HTR-8/SVneo (cell line): ENCODE measurements at places on chromosomes 2 and 18.

GRCh38 chr2:75587954-75588587 is 27.3 kb upstream of the EVA1A start:
- peak; percentile 78 for DNase-seq

DNA sequence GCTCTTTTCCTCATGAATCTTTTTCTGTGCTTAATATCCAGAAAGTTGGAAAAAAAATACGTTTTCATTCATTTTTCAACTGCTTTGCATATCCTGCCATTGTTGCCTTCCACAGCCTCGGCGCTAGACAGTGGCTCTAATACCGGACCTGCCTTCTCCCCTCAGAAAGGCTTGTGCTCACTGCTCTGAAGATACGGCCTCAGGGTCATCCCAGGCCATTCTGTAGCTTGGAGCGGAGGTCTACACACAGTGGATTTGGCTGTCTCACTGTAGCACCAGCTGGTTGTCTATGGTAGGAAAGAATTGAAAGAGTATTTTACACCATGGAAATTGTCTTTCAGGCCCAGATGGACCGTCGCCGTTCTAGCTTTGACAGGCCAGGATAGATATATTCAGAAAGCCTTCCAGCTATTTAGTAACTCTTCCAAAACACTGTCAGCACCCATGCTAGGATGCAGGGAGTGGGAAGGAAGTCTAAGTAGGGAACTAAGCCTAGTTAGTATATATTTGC is 242.0 kb downstream of the TMEM182 start:
- no peak for DNase-seq

- peak; percentile 59 for DNase-seq
Measured at GRCh38 chr2:46179037-46179621, 118.1 kb upstream of the EPAS1 start.

GRCh38 chr2:149170156-149170555 is 131.7 kb downstream of the LYPD6B start:
- DNase-seq = no peak

DNA sequence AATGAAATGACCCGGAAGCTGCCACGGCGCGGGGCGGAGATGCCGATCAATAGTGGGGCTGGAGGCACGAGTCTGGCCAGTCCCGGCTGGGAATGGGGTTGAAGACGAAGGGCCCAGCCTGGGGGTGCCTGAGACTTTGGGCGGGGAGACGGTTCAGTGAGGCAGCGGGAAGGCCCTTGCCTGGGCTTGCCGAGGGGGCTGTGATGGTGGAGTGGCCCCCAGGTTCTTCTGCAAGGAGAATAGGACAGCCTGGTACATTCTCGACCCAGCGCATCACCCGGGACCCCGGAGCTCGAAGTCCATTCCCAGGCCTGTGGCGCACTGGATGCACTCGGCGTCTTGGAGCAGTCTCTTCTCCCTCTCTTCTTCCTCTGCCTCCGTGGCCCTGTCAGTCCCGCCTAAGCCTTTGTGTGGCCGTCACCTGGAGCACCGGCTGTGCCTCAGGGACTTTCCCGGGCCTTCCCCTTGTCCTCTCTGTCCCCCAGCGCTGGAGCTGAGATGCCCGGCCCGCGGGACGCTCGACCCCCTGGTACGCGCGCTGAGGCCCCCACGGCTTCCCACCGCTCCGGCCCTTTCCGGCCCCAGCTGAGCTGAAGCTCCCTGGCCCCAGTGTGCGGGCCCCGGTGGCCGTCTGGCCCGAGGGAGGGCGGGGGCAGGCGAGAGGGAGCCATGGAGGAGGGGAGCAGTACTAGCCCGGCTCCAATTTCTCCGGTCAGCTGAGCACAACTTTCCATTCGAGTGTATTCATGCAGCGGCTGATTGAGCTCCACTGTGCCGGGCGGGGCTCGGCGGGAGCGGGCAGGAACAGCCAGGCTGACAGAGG is 8.0 kb downstream of the SIX3 start:
- DNase-seq = no peak

GRCh38 chr2:106012591-106013347 is 181.3 kb downstream of the UXS1 start:
- DNase-seq = no peak

DNA sequence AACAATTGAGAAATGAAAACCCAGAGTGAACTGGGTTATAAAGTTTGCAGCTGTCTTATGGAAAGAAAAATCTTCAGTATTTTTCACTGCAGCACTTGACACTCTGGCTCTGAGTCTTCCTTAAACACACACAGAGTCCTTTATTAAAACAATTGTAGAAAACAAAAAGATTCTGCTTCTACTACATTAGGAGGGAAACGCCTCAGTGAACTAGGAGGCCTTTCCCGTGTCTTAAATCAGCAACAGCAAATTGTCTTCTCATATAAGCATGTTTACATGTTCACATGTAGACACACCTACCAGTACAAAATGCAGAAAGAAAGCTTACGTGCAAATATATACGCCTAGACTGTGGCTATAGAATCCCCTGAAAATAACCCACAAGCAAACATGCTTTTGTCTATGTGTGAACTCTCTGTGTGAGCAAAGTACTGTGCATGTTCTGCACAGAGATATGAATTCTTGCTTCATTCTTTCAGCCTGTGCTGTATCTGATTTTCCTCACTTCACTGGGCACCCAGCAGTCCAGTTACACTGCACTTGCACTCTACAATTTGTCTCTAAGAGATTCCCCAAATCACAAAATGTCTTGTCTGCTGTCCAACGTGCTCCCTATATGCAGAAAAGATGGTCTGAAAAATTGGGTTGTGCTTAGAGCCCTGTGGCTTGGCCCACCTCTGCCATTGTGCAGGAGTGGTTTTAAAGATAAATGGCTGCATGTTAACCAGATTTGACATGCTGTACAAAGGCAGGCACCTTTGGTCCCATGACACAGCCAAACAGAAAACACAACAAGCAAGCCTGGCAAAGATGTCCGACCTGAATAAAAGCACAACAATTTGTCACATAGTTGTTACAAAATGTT is 24.5 kb downstream of the ZEB2 start:
- no peak for DNase-seq

DNA sequence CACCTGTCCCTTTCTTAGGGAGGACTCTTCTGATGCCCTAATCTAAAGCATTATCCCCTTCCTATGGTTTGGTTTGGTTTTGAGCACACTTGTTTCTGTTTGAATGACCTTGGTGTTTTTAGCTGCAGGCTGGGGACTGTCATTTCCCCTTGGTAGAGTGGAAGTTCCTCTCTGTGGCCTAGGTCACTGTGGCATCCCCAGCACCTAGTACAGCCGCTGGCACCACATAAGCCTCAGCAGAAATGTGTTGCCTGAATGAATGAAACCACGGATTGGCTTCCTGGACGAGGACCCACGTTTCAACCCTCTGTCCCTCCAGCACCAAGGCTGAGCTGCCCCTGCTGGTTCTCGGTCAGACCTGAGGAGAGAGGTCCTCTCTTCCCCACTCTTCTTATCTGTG is 159.9 kb downstream of the CTIF start:
- no peak for DNase-seq

DNA sequence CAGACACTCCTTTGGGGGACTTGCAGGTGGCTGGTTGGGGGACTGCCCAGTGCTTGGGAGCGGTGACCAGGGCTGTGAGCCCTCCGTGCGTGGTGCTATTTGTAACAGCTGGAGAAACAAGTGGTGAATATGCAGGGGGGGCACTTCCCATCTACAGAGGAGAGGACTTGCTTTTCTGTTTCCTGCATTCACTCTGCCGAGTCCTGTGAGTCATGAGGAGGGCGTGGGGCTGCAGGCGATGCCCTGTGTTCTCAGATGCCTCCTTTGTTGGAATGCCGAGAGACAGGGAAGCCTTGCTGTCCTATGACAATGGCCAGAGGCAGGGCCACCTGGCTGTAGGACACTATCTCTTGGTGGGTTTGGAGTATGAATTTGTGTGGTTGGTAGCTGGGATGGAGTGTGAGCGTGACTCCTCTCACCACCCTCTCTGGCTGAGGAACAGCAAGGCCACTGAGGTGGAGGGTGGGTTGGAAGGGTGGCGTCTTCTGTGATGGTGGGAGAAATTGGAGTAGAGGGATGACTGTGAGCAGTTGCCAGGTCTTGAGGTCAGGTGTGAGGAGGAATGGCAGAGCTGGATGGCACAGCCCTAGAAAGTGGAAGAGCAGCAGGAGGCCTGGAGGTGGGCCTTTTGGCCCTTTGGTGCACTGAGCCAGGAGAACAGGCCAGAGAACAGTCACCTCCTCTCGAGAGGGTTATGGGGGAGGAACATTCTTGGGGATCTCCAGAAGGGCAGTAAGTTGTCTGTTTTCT is 24.3 kb downstream of the FHOD3 start:
- DNase-seq = no peak

GRCh38 chr2:137156221-137156844 is 391.0 kb downstream of the THSD7B start:
- DNase-seq = no peak

DNA sequence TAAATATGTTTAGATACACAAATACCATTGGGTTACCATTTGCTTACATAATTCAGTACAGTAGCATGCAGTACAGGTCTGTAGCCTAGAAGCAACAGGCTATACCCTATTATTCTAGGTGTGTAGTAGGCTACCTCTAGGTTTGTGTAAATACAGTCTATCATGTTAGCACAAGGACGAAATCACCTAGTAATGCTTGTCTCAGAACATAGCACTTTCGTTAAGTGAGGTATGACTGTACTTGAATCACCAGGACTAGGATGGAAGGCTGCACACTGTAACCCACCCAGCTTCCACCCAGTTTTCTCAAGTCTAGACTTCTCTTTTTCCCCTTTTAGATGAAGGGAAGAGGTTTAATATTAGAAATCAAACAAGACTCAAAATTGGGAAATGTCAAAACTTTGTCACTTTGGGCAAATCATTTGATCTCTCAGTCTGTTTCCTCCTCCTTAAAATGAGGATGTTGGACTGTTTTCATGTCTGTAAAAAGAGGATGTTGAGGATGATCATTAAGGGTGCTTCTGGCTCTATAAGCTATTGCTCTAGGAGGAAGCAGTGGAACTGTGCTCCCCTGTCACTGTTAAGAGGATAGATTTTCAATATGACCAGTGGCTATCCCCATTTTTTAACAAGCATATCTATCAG is 3.7 kb upstream of the SOCS6 start:
- DNase-seq = no peak

- no peak for DNase-seq
Measured at GRCh38 chr2:189175869-189176433, 3.6 kb downstream of the COL5A2 start.

DNA sequence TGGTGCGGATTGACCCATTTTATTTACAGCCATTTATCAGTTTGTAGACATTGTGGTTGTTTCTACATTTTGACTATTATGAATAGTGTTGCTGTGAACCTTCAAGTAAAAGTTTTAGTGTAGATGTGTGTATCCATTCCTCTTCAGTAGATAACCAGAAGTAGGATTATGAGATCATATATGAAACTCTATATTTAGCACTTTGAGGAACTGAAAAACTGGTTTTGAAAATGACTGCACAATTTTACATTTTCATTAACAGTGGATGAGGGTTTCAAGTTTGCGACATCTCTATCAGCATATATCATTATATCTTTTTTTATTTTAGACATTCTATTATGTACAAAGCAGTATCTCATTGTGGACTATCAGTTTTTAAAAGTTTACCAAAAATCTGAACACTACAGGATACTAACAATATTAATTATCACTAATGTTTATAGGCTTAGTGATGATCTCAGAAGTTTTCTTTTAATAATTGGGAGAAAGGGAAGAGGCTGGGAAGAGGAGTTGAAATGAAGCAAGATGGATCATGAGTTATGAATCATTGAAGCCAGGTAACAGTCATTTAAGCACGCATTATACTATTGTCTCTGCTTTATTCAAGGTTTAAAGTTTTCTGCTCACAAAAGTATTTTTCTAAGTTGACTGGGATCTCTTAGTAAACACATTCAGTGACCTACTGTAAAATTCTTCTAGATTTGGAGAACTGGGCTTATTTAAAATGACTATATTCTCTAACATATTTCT is 329.0 kb upstream of the LRATD1 start:
- no peak for DNase-seq

- no peak for DNase-seq
Measured at GRCh38 chr2:120485096-120485495, 139.2 kb downstream of the INHBB start.

DNA sequence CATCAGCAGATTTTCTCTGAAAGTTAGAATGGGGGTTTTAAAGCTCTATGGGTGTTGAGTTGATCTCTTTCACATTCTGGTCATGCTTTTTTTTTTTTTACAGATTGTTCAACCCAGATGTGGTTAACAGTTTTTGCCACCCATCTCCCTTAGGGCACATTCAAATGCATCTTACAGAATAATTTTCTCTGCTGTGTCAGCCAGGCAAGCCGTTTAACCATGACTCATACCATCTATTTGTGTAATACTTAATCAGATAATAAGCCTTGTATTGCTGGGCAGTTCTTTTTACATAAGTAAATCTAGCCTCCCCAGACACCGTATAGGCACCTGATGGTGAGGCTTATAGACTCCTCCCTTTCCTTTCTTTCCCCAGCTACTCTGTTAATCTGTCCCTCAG is 62.0 kb downstream of the TGIF1 start:
- DNase-seq = peak; percentile 56

- no peak for DNase-seq
Measured at GRCh38 chr18:62341473-62341872, 16.4 kb downstream of the TNFRSF11A start.

GRCh38 chr2:39443009-39443408 is 5.9 kb upstream of the MAP4K3 start:
- DNase-seq = no peak

DNA sequence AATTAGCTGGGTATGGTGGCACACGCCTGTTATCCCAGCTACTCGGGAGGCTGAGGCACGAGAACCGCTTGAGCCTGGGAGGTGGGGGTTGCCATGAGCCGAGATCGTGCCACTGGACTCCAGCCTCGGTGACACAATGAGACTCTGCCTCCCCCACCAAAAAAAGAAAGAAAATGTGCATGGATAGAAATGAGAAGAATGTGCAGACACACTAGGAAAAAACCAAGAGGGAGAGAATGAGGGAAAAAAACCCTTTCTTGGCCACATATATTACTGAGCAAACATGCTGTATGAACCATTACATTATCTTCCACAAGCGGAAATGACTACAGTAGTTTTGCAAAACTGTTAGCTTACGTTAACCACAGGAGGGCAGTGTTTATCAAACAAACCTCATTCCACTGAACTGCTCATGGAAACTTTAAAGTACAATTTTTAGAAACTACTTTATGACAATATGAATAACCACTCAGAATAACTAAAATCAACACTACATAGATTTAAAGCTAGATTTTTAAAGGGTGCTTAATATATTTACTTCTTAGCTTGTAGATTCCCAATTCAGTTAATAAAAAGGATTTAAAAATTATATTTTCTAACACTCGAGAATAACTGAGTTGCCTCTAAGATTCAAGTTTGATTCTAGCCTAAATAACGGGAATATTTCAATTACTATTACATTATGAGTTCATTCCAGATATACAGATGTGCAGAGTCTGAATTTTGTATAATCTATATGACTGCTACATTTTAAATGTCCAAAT is 26.4 kb downstream of the ASXL2 start:
- peak; percentile 77 for DNase-seq

- DNase-seq = peak; percentile 39
Measured at GRCh38 chr2:231795525-231796327, 9.5 kb downstream of the COPS7B start.

DNA sequence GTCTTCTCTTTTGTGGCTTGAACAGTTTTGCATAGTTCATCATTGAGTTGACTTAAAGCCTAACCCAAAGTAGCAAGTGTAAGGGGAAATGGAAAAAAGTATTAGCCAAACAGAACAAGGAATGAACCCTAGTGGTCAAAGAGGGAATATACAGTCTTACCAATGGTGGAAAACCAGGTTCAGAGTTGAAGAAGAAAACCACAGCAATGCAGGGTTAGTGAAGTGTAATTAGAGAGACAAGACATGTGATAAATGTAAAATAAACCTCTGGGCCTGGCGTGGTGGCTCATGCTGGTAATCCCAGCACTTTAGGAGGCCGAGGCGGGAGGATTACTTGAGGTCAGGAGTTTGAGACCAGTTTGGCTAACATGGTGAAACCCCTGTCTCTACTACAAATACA is 2.4 kb downstream of the TTN start:
- peak; percentile 21 for DNase-seq
